Activated T-cell treated with anti-CD3 and anti-CD28 coated beads, Interleukin-2, amount 50 U/mL, for 4 hours (primary cell): ENCODE measurements at places on chromosomes 6 and 20. TPM values are rescaled to one million over a fixed set of nuclear protein-coding genes. Genes with fewer than 3 reads are reported as not detected.

DNA sequence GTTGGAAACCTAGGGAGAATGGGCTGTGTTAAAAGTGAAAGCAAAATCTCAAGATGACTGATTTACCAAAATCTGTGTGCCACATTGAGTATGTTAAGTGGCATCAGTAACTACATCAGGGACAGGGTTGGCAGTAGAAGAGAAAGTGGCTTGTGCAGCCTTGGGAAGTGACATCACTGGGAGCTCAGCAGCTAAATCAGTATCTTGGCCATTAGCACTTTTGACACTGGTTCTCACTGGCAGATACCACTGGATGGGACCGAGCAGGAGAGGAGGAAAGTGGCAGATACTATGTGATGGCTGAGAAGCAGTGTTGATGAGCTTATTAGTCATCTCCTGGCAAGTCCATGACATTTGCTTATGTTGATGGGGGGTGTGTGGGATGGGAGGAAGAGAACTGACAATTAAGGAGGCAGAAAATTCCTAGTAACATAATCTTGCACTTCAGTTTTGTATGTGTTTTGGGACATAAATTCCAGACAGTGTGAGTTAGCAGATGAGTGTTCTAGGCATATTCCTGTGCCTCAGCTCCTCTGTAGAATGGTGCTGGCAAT is 322.2 kb downstream of the SOX4 start:
- no peak for DNase-seq

Gene NKAIN4
- total RNA-seq, result not detected

DNA sequence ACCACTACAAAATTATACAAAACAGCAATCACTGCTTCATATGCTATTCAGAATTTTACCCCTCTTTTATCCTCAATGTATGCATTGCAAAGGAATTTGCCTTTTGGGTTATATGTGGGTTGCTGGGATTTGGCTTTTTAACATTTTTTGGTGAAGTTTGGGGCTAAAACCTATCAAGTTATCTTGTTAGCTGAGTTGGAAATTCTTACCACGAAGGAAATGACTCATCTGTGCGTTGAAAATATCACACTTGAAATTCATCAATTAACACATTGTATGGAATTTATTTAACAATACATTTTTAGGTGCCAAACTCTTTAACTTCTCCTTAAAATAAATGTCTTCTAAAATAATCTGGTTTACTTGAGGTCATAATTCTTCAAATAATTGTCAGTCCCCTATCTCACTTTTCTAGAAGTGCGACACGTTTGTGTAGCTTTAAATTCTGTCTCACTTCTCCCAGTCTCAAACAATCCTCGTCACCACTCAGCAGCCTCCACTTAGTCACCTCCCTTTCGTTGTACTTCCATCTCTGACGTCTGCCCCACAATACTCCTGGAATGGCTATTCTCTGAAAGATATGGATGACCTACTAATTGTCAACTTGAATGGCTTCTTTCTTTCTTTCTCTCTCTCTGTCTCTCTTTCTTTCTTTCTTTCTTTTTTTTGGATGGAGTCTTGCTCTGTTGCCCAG is 88.5 kb downstream of the PHACTR1 start:
- DNase-seq, result no peak

DNA sequence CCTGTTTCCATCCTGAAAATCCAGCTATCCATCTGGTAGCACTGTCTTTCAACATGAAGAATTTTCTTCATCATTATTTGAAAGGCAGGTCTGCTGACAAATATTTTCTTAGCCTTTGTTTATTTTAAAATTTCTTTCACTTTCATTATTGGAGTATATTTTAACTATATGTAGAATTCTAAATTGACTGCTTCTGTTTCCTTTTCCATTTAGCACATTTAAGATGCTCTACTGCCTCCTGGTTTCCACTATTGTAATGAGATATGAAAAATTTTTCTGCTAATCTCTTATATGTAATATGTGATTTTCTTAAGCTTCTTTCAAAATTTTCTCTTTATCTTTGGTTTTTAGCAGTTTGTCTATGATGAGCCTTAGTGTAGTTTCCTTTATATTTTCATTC is 97.3 kb downstream of the TBC1D32 start:
- no peak for DNase-seq

DNA sequence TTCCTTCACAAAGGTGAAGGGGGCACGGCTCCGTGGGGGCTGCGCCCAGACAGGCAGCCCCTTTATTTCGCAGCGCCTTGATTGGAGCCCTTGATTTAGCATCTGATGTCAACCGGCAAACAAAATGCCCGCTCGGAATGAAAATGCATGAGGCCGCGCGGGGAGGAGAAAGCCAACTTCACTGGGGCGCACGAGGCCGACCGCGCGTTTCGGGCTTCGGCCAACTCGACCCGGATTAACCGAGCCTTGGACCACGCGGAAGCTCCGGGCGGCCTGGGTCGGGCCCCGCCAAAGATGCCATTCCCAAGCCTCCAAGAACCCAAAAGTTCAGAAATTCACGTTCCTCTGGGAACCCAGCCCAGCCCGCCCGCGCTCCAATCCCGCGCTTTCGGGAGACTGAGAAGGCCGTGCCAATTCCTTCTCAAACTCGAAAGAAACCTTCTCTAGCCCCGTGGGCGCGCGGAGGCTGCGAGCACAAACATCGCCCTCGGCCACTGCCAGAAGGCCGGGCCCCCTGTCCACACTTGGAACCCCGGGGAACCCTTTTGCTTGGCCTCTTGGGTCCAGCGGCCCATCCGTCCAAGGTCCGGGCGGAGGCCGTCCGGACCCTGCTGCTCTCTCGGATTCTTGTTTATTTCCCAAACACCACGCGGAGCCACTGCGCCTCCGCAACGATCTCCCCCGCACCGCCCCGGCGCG is 879 bp upstream of the INSM1 start:
- no peak for DNase-seq
